ENCODE measurements at places on chromosomes 5 and 9. TPM values are rescaled to one million over a fixed set of nuclear protein-coding genes. Genes with fewer than 3 reads are reported as not detected.

Gene PTGES
- polyA plus RNA-seq, result 4.3 TPM

- DNase-seq, result peak; percentile 31
These were observed 19.6 kb downstream of the SIL1 start for GRCh38 chr5:139178589-139178917.

Gene TEX48
- not detected for polyA plus RNA-seq

DNA sequence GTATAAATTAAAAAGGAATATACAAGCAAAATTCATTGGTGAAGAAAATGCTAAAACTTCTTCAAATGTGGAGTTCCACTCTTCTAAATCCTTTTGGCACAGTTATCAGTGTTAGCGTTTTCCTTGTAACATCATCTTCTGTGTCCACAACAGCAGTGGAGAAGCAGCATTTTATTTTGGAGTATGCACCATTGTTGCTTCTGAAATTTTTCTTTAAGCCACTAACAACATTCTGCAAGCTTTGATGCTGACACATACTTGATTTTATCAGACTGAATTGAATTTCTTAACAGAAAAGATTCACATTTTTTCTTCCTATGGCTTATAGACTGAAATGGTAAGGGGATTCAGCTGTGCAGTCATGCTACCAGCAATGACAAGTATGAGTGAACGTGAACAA lies 60.8 kb upstream of the PTGER4 start:
- DNase-seq, result no peak

Gene SOX30
- polyA plus RNA-seq, result 0.58 TPM

- DNase-seq, result no peak
These were observed 4.5 kb upstream of the POU4F3 start for GRCh38 chr5:146334074-146334533.

DNA sequence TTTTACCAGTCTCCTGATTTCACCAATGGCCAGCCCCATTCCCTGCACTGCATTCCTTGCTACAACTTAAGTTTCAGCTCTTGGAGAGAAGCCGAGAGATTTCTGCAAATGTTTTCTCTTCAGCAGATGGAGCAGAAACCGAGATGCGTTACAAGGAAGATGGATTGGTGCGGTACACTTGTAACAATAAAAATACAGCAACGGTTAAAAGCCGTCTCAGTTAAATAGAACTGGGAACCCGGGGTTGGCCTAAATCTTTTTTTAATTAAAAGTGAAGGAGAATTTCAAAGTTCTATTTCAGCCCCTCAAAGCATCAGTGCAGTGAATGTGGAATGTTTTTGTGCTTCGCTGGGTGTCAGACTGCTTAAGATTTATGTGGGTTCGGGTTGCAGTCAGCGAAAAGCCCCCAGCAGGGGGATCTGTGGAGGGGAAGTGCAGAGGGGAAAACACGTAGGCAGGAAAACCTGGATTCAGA lies 19.8 kb downstream of the BRINP1 start:
- peak; percentile 80 for DNase-seq

DNA sequence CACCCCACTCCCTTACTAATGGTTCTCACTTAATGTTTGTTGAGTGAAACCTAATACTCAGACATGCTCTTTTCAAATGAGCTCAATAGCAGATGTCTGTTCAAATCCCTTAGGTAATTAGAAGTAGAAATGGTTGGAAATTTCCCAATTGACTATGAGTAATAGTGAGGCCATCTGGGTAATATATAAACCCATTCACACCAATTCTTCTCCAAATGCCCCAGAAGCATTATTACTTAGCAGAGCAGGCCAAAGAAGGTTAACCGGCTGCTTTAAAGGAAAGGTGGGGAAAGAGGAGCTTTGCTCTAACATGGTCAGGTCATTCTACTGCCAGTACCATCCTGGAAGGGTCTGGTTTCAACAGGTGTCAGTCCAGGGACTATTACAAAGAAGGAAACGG lies 119.5 kb upstream of the MTAP start:
- no peak for DNase-seq

DNA sequence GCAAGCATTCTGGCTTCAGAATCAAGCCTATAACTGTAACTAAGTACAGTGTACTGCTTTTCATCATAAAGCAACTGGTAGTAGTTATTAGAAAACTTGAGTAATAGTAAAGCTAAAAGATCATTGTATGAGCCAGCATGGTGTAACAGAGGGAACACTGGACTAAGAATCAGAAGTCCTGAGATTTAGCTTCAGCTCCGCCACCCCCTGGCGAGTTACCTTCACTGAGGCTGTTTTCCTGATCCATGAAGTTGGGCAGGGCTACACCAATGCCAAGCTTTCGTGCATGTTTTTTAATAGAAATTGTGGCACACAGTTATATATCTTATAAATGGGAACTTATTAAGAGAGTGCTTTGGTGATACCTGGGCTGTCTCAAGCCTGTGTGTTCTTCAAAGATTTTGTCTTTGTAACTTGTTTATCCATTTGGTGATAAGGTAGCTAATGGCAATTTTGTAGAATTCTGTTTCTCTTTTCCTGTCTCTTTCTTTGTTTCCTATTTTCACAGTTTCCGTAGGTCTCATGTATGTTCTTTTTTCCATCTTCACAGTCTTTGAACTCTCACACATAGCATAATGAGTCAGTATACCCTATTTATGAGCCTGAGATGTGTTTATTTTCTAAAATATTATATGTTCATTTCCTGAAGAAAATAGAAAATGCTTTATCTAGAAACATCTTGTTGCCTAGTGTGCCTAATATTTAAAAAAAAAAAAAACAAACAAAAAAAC lies 102.3 kb downstream of the GDNF start:
- DNase-seq, result no peak

Gene OBP2B
- polyA plus RNA-seq, result 0.32 TPM

All from renal pelvis (tissue), 12 donors.